ENCODE measurements at places on chromosomes 12 and 14.
A peak's percentile ranks its signal among the peaks of the same experiment; 100 is the strongest.

GRCh38 chr12:110841007-110841406, 5.8 kb upstream of the CCDC63 start:
- no peaks in the 10 kb centered on the region for H3K27me3 ChIP-seq
- H3K4me1 ChIP-seq: no peaks in the 10 kb centered on the region
- no peak overlapping the region for H3K4me3 ChIP-seq
- H3K27ac ChIP-seq: no peak overlapping the region
- no peaks in the 10 kb centered on the region for H3K36me3 ChIP-seq

DNA sequence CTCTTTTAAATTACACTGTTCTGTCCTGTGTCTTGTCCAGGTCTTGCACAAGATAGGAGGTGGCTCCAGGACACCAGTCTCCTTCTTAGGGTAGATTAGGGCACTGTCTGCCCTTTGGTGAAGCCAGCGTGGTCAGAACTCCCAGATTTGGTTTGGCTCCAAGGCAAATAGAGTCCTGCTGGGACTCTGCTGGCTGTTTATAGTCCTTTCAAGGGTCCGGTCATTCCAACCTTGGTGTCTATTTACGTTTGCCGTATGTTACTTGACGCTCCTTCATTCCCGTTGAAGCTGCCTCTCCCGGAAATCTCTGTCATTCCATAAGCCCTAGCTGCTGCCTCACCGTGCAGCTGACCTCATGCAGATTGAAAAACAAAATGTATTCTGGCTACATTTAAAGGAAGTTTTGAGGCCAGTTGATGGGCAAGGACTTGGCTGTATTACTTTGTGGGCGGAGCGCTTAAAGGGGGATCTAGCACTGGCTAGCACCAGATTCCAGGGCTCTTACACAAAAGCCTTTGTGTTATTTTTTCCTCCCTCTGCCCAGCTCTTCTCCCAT, 180.6 kb downstream of the AKAP6 start:
- no peaks in the 10 kb centered on the region for H3K4me1 ChIP-seq
- H3K4me3 ChIP-seq: peak overlapping the region; percentile 33
- H3K36me3 ChIP-seq: no peaks in the 10 kb centered on the region
- H3K27me3 ChIP-seq: no peaks in the 10 kb centered on the region
- H3K27ac ChIP-seq: peak overlapping the region; percentile 4

DNA sequence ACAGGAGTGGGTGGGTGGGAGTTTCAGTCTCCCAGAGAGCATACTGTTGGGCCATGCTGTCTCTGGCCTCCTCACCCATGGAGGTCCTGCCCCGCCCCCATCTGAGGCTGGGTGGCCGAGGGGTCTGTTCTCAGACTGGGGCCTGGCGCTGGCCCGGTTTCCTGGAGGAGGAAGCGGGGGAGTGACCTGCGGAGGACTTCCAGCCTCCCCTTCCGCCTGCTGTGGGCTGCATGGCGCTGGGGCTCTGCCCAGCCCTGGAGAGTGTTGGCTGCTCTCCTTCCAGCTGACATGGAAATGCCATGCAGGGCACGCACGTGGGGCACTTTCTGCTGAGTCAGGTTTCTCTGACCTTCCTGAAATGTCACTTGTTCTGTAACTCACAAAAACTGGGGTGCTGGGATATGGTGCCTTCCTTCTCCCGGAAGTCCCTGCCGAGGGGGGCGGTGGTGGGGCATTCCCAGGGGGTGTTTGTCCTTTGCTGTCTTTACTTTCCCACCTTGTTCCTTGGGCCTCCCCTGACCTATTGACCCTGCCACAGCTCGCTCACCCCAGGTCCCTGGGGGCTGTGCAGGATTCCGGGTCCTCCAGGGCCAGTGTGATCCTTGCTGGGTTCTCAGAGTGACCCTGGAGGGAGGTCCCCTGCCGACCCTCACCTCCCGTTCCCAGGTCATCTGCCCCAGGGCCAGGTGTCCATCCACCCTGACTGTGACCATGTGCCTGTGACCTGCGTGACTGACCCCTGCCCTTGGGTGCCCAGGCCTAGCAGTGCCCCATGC, 23.6 kb downstream of the PACS2 start:
- no peaks in the 10 kb centered on the region for H3K36me3 ChIP-seq
- H3K4me3 ChIP-seq: no peak overlapping the region
- H3K27ac ChIP-seq: no peak overlapping the region
- no peaks in the 10 kb centered on the region for H3K27me3 ChIP-seq

- H3K4me1 ChIP-seq: no peaks in the 10 kb centered on the region
- no peaks in the 10 kb centered on the region for H3K27me3 ChIP-seq
- no peak overlapping the region for H3K27ac ChIP-seq
- no peaks in the 10 kb centered on the region for H3K36me3 ChIP-seq
Measured at GRCh38 chr12:73452672-73453469, 1084.8 kb upstream of the ATXN7L3B start.

DNA sequence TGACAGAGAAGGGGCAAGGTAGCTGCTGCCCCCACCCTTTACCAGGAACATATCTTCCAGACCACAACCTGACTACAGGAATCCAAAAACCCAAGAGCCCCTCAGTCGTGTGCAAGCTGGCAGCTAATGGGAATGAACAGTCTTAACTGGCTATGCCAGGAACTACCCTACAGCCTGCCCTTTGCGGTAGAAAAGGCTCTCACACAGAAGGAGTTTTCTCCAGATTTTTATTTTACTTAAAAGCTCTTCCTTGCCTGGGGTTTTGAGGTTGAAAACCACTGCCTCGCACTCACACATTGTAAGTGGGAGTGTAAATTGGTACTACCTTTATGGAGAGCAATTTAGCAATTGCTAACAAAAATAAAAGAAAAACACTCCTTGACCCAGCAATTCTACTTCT, 28.3 kb downstream of the PITPNM2 start:
- no peaks in the 10 kb centered on the region for H3K27me3 ChIP-seq
- no peak overlapping the region for H3K27ac ChIP-seq
- no peak for DNase-seq
- H3K4me1 ChIP-seq: no peaks in the 10 kb centered on the region
- H3K4me3 ChIP-seq: no peak overlapping the region

DNA sequence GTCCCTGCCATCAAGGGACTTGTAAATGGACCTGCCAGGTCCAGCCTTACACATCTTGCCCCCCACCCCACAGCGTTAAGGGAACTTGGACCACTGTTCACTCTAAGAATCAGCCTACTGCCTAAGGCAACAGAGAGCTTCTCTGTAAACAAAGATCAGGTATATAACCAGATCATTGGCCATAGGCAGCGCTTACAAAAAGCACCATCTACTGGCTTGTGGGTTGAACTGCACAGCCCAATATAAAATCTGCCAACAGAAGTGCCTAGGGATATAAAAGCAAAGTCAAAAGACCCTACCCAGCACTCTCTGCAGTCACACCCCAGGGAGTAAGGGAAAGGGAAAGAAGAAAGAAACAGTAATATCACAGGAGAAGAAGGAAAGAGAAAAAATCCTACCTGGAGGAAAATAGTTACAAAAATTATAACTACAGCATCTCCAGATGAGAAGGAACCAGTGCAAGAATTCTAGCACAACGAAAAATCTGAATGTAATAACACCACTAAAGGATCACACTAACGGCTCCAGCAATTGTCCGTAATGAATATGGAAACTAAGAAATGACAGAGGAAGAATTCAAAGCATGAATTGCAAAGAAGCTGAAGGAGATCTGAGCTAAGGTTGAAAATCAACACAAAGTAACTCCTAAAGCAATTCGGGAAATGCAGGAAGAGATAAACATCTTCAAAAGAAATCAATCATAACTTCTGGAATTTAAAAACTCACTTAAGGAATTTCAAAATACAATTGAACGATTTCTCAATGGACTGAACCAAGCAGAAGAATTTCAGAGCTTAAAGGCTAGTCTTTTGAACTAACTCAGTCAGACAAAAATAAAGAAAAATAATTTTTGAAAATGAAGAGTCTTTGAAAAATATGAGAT, 95.2 kb upstream of the PCED1B start:
- no peaks in the 10 kb centered on the region for H3K36me3 ChIP-seq
- H3K27me3 ChIP-seq: no peaks in the 10 kb centered on the region
- no peak overlapping the region for H3K4me3 ChIP-seq
- no peaks in the 10 kb centered on the region for H3K4me1 ChIP-seq

DNA sequence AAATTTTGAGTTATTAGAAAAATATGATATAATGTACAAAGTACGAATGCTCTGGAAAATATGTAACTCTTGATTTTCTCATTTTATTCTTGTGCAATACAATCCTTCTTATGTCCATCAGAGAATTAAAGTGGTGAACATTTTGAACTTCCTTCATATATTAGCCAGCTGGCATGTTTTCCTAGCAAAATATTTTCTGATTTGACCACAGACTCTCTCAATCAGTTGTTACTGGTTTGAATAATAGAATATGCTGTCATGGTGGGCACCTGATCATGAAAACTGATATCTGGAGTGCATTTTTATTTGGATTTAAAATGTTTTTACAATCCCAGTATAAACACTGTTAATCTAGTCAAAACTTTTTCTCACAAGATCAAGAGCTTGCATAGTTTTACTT, 24.2 kb downstream of the PARPBP start:
- no peaks in the 10 kb centered on the region for H3K27me3 ChIP-seq
- no peaks in the 10 kb centered on the region for H3K36me3 ChIP-seq
- no peak for DNase-seq
- no peak overlapping the region for H3K27ac ChIP-seq
- H3K4me1 ChIP-seq: no peaks in the 10 kb centered on the region

DNA sequence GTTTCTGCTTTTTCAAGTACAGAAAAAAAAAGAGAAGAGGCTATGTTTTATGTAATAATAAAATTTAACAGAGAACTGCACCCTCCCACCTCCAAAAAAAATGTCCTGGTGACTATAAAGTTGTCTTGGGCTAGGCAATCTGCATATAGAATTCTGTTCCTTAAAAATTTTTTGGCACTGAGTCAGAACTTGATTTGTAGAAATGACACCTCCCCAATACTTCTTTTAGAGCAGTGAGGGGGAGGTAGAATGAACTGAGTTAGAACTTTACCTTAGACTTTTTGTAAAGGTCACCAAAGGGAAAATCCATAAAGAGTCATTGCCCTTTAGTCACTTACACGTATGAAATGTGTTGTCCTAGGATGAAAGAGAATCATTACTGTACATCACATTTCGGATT, 80.0 kb downstream of the BTG1 start:
- H3K27ac ChIP-seq: peak overlapping the region; percentile 61
- peaks cover 53% of the 10 kb centered on the region for H3K4me1 ChIP-seq
- H3K4me3 ChIP-seq: no peak overlapping the region
- DNase-seq: no peak
- no peaks in the 10 kb centered on the region for H3K27me3 ChIP-seq

- H3K27ac ChIP-seq: no peak overlapping the region
- no peaks in the 10 kb centered on the region for H3K27me3 ChIP-seq
- no peak for DNase-seq
- no peaks in the 10 kb centered on the region for H3K36me3 ChIP-seq
- no peak overlapping the region for H3K4me3 ChIP-seq
Measured at GRCh38 chr14:37051680-37052079, 120.7 kb downstream of the SLC25A21 start.

GRCh38 chr14:78403278-78403815, 233.2 kb downstream of the NRXN3 start:
- no peak for DNase-seq
- no peak overlapping the region for H3K4me3 ChIP-seq
- H3K4me1 ChIP-seq: no peaks in the 10 kb centered on the region
- H3K36me3 ChIP-seq: no peaks in the 10 kb centered on the region
- H3K27me3 ChIP-seq: no peaks in the 10 kb centered on the region

- H3K27ac ChIP-seq: no peak overlapping the region
- H3K36me3 ChIP-seq: no peaks in the 10 kb centered on the region
- DNase-seq: no peak
- no peaks in the 10 kb centered on the region for H3K27me3 ChIP-seq
Measured at GRCh38 chr12:47987411-47988072, 16.7 kb downstream of the COL2A1 start.

DNA sequence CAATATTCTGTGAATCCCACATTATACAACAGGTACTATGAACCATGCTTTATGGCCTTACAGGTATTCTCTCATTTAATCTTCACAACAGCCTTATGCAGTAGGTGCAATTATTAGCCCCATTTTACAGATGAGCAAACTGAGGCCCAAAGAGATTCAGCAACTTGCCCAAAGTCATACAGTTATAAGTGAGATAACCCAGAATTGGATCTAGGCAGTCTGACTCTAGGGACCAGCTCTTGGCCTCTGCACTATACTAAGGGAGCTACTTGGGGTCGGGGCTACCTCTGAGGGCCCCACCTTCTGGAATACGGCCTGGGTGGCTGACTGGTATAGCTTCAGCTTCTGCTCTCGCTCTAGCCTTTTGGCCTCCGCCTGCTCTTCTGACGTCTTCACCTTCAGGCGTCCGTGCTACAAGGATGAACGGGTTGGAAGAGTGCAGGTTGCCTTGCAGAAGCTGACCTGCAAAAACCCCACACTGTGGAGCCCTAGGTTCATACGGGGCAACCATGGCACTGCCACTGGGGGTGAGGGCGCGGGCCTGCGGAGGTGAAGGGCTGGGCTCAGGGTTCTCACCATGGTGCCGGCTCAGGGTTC, 762 bp downstream of the RABGGTA start:
- no peak for DNase-seq
- H3K27me3 ChIP-seq: no peaks in the 10 kb centered on the region
- peak overlapping the region; percentile 81 for H3K4me3 ChIP-seq
- H3K36me3 ChIP-seq: no peaks in the 10 kb centered on the region
- no peaks in the 10 kb centered on the region for H3K4me1 ChIP-seq

- DNase-seq: no peak
- no peaks in the 10 kb centered on the region for H3K4me1 ChIP-seq
- no peak overlapping the region for H3K4me3 ChIP-seq
- no peaks in the 10 kb centered on the region for H3K27me3 ChIP-seq
- no peaks in the 10 kb centered on the region for H3K36me3 ChIP-seq
- no peak overlapping the region for H3K27ac ChIP-seq
Measured at GRCh38 chr12:92041742-92042141, 103.9 kb downstream of the BTG1 start.

GRCh38 chr12:24884911-24885310, 64.0 kb downstream of the BCAT1 start:
- H3K36me3 ChIP-seq: no peaks in the 10 kb centered on the region
- no peak for DNase-seq
- H3K4me1 ChIP-seq: no peaks in the 10 kb centered on the region
- H3K27me3 ChIP-seq: no peaks in the 10 kb centered on the region
- no peak overlapping the region for H3K27ac ChIP-seq
- H3K4me3 ChIP-seq: no peak overlapping the region

- no peaks in the 10 kb centered on the region for H3K4me1 ChIP-seq
- no peak overlapping the region for H3K4me3 ChIP-seq
- no peaks in the 10 kb centered on the region for H3K27me3 ChIP-seq
- H3K27ac ChIP-seq: no peak overlapping the region
- no peaks in the 10 kb centered on the region for H3K36me3 ChIP-seq
Measured at GRCh38 chr14:65349100-65349499, 63.4 kb upstream of the FUT8 start.

GRCh38 chr12:79069009-79069408, 204.4 kb downstream of the SYT1 start:
- H3K27me3 ChIP-seq: no peaks in the 10 kb centered on the region
- no peak overlapping the region for H3K27ac ChIP-seq
- DNase-seq: no peak

DNA sequence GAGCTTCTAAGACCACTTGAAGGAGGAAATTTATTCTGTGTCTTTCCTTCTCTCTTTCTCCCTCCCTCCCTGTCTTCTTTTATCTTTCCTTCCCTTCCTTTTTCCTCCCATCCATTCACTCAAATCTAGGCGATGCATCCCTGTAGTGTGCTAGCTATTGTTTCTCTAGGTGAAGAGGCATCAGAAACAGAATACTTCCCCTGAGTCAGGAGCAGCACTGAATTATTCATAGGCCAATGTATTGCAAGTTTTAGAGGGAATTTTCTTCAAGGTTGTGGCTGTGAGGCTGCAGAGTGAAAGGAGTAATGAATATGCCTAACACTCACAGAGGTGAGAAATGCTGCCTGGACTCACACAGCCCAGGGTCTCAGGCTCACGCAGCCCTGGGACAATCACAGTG, 23.2 kb downstream of the CCDC177 start:
- no peaks in the 10 kb centered on the region for H3K4me1 ChIP-seq
- H3K27me3 ChIP-seq: no peaks in the 10 kb centered on the region
- no peak overlapping the region for H3K27ac ChIP-seq
- no peaks in the 10 kb centered on the region for H3K36me3 ChIP-seq
- DNase-seq: no peak
- no peak overlapping the region for H3K4me3 ChIP-seq

All from right lobe of liver (tissue), 6 donors.